ENCODE measurements at places on chromosomes 16 and 17.
A peak's percentile ranks its signal among the peaks of the same experiment; 100 is the strongest.

- no peak for DNase-seq
Observed at GRCh38 chr17:12622726-12623125, 43.0 kb upstream of the MYOCD start.

GRCh38 chr16:3377917-3378316 is 22.2 kb downstream of the OR2C1 start:
- no peak for DNase-seq

GRCh38 chr16:10388988-10389387 is 3.1 kb downstream of the ATF7IP2 start:
- no peak for DNase-seq

DNA sequence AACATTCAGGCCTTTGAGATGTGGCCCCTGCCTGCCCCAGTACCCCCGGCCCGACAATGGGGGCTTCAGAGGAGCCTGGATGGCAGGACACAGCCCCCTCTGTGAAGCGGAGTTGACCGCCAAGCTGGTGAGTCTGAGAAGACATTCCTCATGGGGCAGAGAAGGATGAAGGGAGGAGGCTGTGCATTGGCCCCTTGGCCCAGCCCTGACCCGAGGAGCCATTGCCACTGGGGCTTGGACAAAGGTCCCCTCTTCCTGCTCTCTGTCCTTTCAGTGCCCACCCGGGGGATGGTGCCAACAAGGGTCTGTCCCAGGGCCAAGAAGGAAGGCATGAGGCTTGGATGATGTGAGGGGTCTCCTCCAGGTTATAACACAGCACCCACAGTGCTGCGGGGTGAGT is 30.9 kb upstream of the PHB1 start:
- no peak for DNase-seq

DNA sequence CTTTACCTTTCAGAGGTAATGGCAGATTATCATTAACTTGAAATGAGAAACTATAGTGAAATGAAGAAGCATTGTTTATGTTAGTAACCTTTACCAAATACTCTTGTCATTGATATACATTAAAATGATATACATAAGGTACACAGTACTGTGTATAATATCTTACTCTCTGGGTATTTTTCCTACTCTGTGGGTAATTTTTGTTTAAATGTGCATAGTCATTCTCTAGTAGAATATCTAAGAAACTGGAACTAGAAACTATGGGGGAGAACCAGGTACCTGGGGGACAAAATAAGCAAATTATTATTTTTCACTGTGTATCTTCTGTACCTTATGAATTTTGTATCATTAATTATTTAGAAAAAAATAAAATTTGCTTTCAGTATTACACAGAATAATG is 20.6 kb upstream of the PHAF1 start:
- DNase-seq = no peak

DNA sequence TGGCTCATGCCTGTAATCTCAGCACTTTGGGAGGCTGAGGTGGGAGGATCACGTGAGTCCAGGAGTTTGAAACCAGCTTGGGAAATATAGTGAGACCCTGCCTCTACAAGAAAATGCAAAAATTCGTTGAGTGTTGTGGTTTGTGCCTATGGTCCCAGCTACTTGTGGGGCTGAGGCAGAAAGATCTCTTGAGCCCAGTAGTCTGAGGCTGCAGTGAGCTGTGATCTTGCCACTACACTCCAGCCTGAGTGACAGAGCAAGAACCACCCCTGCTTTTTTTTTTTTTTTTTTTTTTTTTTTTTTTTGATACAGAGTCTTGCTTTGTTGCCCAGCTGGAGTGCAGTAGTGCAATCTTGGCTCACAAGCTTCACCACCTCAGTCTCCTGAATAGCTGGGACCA is 34.0 kb downstream of the ITGB3 start:
- no peak for DNase-seq

DNA sequence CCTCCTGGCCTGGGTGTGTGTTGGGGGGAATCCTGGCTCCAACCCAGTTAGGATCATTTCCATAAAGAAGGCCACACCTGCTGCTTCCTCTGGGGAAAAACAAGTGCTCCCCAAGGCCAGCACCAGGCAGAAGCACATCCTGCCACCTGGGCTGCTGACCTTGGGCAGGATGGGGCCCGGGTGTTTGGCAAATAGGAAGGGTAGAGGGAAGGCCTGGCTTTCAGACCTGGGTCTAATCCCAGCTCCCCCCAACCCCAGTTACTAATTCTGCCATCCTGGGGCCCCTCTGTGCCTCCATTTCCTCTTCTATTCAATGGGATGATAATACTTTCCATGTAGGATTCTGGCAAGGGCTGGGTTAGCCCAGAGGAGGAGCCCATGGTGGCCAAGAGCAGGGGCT is 3.0 kb upstream of the NLRC5 start:
- DNase-seq = no peak

GRCh38 chr17:12041312-12041711 is 20.6 kb downstream of the MAP2K4 start:
- no peak for DNase-seq

GRCh38 chr16:78566397-78567073 is 467.1 kb downstream of the WWOX start:
- DNase-seq = no peak

DNA sequence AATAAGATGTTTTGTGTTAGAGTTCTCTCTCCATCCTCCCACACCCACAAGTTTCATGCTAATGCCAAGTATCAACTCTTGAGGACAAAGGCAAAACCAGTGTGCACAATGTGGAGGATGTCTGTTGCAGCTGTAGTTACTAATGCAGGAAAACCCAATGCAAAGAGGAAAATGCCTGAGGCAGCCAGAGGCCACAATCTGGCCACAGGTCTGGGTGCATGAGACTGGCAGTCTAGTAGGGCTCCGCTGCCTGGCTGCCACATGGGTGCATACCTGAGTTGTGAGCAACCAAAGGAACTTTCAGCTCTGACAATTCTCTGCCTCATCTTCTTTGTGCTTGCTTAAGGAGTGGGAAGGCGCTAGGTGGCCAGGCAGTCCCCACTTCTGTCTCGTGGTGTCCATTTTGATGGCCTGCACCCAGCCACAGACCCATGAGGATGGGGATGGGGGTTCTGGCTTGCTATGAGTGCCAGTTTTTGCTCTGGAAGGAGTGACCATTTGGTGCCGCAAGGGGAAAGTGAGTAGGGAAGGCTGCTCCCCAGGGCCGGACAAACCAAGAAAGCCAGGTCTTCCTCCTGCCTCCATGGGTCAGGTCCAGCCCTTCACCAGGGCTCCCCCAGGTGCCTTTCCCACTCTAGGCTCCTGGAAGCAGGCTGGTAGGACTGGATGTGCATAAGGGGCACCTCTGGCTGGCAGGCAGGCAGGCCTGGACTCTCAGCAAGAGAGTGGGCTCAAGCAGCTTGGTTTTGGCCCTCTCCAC is 4.2 kb upstream of the GFOD2 start:
- no peak for DNase-seq

DNA sequence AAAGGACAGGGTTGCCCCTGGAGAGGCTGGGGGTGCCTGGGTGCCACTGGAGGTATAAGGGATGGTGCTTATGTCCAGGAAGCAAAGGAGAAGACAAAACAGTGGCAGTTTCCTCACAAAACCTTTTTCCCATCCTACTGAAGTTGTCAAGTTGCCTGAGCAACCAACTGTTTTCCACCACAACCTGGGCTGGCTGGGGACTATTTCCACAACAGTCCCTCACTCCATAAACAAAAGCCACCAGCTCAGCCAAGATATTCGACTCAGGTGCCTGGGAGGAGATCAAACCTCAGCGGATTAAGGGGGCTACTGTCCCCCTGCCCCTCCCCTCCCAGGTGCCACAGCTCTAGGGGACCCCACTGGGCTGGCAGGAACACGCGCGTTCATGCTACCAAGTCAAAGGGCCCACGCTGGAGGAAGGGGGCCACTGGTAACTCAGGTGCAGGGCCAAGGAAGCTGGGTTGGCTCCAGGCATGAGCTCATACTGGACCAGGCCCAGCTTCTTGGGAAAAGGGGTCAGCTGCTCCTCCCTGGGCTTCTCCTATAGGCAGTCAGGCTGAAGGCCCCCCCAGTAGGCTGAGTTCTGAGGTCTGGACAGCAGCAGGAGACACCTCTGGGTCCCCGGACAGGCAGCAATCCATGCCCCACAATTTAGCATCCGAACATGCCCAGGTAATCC is 45.7 kb upstream of the MRPS23 start:
- no peak for DNase-seq

DNA sequence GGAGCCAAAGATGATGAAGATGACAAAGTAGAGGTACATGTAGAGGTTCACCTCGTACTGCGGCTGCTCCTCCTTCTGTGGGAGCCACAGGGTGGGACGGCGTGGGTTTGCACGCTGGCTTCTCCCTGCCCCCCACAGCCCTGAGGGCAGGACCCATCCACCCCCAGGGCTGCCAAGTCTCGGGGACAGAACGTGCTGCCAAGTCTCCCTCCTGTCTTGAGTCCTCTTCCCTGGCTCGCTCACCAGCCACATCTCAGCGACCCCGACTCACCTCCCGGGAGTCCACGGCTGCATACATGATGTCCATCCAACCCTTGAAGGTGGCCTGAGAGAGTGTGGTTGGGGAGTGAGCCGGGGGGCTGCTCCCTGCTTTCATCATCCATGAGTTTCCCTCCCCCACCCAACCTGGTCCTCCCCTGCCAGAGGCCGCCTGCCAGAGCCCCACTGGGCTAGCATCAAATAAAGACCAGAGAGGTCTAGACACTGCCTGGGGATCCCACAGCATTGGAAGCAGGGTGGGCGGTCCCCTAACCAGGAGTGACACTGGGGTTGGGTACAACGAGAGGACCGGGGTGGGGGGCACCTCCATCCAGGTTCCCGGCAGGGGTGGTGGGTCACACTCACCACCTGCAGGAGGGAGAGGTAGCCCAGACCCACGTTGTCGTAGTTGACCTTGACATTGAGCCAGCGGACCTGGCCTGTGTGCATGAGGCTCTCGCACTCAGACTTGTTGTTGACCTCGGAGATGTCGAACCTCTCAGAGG is 12.8 kb upstream of the CD79B start:
- DNase-seq = no peak

GRCh38 chr17:494601-495265 is 142.1 kb upstream of the RPH3AL start:
- no peak for DNase-seq

DNA sequence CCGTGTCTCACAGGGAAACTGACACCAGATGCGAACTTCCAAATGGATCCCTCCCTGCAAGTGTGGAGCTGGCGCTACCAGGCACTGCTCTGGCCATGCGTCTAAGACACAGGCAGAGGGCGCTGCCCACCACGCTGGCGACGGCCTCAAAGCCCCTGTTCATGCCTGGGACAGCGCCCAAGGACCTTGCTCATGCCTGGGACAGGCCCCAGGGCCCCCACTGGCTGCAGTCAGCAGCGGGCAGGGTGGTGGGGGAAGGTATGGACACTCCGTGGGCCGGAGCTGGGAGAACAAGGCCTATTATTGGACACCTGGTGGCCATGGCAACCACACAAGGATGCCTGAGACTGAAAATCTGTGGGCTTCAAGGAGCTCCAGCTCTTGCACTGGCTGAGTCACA is 8.8 kb downstream of the ZG16B start:
- peak; percentile 52 for DNase-seq

- DNase-seq = peak; percentile 54
Observed at GRCh38 chr16:70770626-70771552, 30.1 kb downstream of the VAC14 start.

DNA sequence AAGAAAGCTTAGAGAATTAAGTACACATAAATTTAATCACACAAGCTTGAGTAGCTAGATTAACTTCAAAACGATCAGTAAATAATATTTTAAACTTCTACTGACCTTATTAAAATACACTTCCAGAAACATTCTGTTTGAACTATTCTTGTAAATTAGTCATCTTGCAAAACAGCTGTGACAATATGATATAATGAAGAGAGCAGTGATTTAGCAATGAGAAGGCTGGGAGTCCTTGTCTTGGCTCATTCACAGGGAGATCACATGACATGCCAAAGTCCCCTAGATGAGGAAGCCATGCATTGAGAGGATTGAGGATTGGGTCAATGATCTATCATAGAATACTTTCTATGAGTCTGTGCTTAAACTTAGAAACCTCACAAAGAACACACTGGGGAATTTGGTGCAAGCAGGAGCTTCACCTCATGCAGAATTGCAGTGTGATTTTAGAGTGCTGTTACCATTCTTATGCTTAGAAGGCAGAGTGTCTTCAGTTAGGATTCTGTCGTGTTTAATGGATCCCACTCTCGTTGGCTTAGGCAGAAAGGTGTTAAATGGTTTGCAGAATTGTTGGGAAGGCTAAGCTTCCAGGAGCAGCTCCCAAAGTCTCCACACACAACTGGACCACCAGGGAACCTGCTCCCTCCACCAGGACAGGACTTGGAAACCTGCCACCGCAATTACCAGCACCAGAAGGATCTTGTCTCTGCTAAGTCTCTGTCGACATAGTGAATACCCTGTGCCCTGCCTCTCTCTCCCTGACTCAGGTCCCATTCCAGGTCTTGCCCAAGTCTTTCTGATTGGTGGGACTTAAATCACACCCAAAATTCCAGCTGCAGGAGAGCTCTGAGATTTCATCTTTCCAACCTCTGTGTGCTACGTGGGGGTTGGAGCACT is 87.1 kb downstream of the USP22 start:
- no peak for DNase-seq

GRCh38 chr16:17408296-17408695 is 62.5 kb downstream of the XYLT1 start:
- no peak for DNase-seq

DNA sequence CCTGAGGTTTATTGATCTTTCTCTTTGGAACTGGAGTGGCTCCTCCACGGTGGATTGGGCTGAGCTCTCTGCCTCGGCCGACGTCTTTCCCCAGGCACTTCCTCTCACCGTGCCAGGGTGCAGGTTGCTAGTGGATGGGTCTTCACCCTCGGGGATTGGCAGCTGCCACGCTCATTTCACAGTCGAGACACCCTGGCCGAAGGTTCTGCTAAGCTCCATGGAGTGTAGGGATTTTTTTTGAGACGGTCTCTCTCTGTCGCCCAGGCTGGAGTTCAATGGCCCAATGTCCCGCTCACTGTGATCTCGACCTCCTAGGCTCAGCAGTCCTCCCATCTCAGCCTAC is 280.8 kb downstream of the SEC14L1 start:
- no peak for DNase-seq

DNA sequence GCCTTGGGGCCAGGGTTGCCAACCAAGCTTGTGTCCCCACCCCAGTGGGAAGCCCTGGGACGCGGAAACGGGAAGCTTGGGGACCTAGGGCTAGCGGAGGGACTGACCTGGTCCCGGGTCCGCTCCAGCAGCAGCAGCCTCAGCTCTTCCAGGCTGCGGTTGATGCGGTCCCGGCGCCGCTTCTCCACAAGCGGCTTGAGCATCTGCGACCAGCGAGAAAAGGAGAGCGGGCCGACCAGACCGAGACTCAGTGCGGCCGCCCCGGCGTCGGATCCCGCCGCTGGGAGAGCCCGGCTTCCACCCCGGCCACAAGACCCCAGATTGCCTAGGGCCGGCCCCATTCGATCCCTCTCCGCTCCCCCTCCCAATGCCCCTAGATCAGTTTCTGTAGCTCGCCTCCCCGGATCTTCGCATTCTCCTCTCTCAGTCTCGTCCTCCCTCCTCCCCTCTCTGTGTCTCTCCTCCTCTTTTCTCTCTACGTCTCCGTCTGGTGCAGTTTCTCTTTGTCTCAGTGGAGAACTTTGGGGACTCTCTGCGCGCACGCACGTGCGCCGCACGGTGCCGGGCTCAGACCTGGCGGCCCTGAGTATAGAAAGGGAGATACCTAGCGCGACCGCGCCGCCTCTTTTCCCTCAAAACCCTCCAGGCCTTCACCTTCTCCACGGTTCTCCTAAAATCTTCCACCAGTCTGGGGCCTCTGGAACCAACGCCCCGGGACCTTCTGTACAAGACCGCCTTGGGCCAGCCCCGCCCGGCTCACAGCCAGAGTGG is 797 bp downstream of the HES7 start:
- no peak for DNase-seq
